ENCODE measurements at places on chromosomes 7 and 10. TPM values are rescaled to one million over a fixed set of nuclear protein-coding genes. Genes with fewer than 3 reads are reported as not detected.

ABCB1 gene
- total RNA-seq, result 6.7 TPM

- DNase-seq, result no peak
Measured at GRCh38 chr10:86888585-86889381, 68.6 kb downstream of the MMRN2 start.

GRCh38 chr7:77655356-77655755 is 40.9 kb upstream of the RSBN1L start:
- DNase-seq, result no peak

GRCh38 chr7:24714676-24715010 is 42.6 kb downstream of the GSDME start:
- DNase-seq, result no peak

GRCh38 chr10:77348082-77348481 is 289.5 kb downstream of the KCNMA1 start:
- DNase-seq, result no peak

- no peak for DNase-seq
Measured at GRCh38 chr10:53836638-53837037, 964.4 kb downstream of the PCDH15 start.

DNA sequence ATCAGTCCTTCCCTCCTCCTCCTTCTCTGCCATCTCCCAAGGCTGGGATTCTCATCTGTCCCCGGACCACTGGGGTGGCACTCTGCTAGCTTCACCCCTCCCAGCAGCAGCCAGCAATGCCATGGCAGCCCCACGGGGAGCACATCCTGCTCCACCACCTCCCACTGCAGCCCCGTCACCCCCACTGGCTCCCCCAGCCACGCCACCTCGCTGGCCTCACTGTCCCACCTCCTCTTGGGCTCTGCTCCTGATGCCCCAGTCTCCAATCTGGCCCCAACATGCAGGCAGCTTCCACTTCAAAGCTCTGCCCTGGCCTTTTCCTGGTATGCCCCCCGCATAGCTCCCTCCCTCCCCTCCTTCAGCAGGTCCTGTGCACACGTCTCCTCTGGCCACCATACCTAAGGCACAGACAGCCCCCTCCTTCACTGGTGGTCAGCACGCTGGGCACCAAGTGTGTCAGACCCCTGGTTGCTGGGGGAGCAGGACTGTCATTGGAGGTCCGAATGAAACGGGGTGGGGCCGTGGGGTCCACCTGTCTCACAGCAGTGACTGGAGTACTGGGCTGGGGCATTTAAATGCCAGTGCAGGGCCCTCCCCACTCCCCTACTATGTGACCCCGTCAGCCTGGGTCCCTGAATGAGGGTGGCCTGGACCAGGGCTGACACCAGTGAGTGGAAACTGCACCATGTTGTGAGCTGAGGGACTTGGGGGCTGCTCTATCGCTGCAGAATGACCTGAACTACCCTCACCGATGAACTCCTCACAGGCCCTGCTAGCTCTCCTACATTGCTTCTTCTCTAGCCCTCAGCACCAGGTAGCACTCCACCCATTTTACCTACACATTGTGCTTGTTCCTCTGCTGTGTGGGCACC is 38.7 kb downstream of the RASGEF1A start:
- DNase-seq, result no peak

ANKRD30A gene
- not detected for total RNA-seq

EGR2 gene
- 6.6 TPM for total RNA-seq

DNA sequence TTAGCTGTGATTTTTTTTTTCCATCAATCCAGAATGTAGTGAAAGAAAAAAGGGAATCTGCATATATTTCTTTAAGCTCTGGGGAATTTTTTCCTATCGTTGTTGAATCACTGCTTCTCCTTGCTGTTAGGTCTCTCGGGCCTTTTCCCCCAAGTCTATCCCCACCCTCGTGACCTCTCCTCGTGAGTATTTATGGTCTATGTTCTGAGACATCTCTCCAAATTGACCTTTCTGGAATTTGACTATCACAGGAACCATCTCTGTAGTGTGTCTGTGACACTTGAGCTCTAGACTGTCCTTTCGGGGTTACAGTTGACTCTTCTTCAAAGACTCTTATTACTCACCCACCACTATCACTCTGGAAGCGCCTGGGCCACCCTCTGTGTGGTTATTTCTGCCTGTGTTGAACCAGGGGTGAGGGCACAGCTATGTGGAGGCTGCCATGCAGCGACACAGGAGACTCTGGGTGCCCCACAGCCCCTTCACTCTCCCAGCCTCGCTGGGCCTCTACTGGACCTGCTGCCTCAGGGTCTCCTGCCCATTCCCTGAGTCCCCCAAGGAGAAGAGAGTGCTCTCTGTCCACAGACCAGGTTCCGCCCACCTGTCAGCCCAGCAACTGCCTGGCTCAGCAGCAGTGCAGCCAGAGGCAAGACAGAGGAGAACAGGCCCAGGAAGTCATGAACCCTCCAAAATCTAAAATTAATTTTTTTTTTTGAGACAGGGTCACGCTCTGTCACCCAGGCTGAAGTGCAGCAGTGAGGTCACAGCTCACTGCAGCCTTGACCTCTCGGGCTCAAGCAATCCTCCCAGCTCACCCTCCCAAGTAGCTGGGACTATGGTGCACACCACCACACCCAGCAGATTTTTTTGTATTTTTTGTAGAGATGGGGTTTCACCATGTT is 45.7 kb upstream of the PTPRN2 start:
- DNase-seq, result no peak

FAM25C gene
- 0.57 TPM for total RNA-seq

GRCh38 chr10:62374862-62375710 is 917 bp downstream of the ZNF365 start:
- DNase-seq, result no peak

- DNase-seq, result no peak
Measured at GRCh38 chr7:8015100-8015745, 46.6 kb downstream of the GLCCI1 start.

NRF1 gene
- total RNA-seq, result 13.8 TPM

DNA sequence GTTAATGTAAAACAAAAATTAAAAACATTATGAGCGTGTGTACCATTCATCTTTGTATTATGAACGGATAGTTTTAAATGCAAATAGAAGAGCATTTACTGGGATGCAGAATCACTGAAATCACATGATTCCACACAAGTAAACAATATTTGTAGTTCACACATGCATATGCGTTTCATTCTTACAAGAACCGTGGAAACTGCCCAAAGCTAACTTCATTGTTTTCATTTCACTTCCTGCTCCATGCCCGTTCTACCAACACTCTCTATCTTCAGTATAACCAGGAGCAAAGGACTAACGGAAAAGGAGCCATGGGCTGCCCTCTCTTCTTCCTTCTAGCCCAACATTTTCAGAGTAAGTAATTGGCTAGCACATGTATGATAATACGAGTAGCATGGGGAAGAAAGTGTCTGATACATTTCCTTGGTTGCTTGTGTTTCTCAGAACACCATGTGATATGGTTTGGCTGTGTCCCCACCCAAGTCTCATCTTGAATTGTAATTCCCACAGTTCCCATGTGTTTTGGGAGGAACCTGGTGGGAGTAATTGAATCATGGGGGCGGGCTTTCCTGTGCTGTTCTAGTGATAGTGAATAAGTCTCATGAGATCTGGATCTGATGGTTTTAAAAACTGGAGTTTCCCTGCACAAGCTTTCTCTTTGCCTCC is 38.8 kb downstream of the ZNF783 start:
- DNase-seq, result no peak

SLC26A4 gene
- total RNA-seq, result 0.14 TPM

- DNase-seq, result no peak
Measured at GRCh38 chr10:35214607-35215020, 88.0 kb downstream of the CREM start.

- DNase-seq, result no peak
Measured at GRCh38 chr7:16021851-16022250, 335.4 kb upstream of the MEOX2 start.

DNA sequence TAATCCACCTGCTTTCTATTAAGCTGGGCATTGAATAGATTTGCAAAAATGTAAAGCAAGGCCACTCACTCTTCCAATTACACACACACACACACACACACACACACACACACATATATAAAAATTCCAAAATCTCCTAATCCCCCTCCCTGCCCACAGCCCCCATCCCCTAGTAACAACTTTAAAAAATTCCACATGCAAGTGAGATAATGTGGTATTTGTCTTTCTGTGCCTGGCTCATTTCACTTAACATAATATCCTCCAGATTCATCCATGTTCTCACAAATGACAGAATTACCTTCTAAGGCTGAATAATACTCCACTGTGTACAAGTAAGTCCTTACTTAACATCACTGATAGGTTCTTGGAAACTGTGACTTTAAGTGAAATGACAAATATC is 24.2 kb downstream of the SH2D4B start:
- no peak for DNase-seq

DNA sequence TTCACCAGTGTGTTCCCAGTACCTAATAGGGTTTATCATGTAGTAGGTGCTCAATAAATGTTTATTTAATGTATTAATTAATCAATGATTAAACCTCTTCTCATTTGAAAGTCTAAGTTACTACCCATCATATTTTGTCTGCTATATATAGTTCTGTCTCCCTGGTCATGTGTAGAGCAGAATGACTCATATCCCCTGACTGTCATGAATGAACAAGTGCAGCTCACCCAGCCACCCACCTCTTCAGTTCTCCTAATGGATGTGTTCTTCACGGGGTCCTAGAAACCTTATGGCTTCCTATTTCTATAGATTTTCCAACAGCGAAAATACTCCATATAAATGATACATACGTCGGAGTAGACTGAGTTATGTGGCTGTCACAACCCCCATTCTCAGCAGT is 64.5 kb downstream of the HIF1AN start:
- no peak for DNase-seq

TWIST1 gene
- 0.66 TPM for total RNA-seq

CPA4 gene
- total RNA-seq, result 0.99 TPM

DNA sequence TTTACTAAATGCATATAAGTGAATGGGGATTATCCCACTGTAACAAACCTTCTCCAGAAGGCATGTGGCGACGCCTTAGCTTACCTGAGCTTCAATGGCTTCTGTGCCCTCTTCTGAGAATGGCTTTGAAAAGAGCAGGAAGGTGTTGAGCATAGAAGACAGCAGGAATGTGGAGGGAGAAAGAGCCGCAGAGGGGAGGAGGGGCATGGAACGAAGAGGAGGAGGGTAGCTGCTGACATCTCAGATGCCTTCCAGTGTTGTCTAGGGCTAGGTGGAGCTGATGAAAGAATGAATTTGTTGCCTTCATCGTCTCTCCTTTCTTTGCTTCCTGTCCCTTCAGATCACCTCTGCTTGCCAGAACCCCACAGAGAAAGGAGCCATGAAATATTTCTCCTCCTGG is 86.2 kb downstream of the ITIH5 start:
- no peak for DNase-seq

- DNase-seq, result no peak
Measured at GRCh38 chr7:78092331-78092730, 293.8 kb downstream of the PHTF2 start.

GRCh38 chr10:93742633-93743349 is 14.9 kb upstream of the LGI1 start:
- DNase-seq, result no peak

SEMA3D gene
- 1.3 TPM for total RNA-seq

GRCh38 chr10:114207349-114207748 is 28.2 kb downstream of the TDRD1 start:
- no peak for DNase-seq

- DNase-seq, result no peak
Measured at GRCh38 chr10:96995851-96996250, 163.8 kb downstream of the LCOR start.

DNA sequence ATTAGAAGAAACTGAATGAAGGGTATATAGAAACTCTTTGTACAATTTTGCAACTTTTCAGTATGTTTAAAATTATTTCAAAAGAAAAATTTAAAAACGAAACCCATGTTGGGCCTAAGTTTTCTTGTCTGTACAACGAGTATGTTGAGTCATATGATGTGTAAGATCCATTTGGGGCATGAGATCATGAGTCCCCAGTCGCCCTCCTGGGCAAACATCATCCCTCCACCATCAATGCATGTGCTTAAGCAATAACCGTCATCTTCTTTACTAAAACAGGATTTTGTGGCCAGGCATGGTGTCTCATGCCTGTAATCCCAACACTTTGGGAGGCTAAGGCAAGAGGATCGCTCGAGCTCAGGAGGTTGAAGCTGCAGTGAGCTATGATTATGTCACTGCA is 54.2 kb upstream of the CDCA7L start:
- DNase-seq, result no peak

- DNase-seq, result no peak
Measured at GRCh38 chr10:88933564-88933963, 19.0 kb downstream of the ACTA2 start.

GRCh38 chr7:110841840-110842545 is 248.9 kb upstream of the LRRN3 start:
- DNase-seq, result no peak

IKZF1 gene
- 124 TPM for total RNA-seq

DNA sequence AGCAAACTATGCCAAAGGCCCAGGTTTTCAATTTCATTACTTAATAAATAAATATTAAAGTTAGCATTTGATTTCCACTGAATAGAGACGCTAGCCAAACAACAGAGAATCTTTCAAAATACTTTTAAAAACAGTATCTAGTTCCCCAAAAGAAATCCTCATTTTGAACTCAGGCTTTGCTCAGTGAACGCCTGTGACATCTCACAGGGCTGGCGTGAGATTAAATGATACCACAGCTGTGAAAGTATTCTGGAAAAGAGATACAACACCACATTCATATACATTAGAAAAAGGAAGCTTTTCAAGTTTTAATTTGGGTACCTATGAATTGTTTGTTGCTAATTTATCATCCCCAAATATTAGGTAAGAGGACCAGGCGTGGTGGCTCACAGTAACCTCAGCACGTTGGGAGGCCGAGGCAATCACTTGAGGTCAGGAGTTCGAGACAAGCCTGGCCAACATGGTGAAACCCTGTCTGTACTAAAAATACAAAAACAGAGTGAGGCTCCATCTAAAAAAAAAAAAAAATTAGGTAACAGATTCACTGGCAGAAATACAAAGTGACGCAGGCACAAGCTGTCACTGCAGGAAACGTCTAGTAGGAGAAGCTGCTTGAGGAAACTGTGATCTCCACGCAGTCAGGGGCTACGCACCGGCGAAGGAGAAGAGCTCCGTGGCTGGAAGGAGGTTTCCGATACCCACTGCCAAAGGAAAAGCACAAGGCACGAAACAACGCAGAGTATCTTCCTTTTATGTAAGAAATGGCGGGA is 50.0 kb downstream of the AMZ1 start:
- DNase-seq, result no peak

DNA sequence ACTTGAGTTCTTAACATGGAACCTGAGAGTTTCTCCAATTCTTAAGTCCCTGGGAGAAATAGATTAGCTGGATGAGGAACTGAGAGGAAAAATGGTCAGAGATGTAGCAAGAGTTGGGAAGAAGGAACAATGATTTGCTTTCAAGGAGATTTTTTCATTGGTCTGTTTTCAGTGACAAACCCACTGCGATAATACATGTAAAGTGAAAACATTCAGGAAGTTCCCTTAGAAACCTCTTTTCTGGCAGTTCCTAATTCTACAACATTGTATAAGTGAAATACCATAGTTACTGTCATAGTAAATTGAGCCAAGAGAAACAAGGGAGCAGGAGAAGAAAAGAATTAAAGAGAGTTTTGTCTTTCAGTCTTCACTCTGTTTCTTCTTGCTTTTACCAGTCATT is 12.1 kb upstream of the MAGI2 start:
- no peak for DNase-seq

Measured in thymus (tissue), 14 donors.